ENCODE measurements at places on chromosomes 13 and 19.
A peak's percentile ranks its signal among the peaks of the same experiment; 100 is the strongest.

GRCh38 chr19:9671655-9672054, 3.2 kb downstream of the ZNF562 start:
- no peak for DNase-seq

- no peak for DNase-seq
Observed at GRCh38 chr19:9799162-9799561, 19.7 kb downstream of the FBXL12 start.

DNA sequence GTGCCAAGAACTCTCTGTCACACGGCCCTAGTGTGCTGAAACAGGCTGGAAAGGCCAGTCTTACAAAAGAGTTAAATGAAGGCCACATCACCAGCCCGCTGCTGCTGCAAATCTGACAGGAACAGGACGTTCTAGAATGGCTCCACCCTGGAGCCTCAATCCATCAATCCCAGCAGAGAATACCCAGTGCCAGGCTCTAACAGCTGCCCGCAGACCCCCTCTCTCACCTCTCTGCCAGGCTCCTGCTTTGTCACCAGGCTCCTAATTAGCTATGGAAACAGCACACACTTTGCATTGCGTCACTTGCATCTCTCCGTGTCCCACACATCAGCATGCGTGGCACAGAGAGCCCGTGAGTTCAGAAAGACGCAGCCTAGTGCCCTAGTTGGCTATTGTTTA, 314.1 kb downstream of the FOXO1 start:
- DNase-seq = peak; percentile 83

DNA sequence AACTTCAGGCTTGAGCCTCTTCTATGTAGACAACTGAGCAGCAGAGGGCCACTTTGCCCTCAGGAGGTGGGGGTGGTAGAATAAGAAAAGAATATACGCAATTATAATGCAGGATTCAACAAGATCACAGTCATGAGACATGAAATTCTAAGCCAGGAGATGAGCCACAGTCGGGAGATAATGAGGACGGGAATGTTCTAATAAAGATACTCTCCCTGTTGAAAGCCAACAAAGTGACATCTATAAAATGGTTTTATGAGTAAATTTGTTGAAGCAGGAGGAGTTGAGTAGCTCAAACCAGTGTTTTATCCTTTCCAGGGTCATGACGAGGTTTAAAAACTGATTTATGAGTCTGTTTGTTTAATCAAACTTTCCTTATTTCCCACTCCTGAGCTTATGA, 152.0 kb upstream of the SERP2 start:
- DNase-seq = no peak

GRCh38 chr19:19747357-19748220, 14.7 kb upstream of the ZNF14 start:
- no peak for DNase-seq

DNA sequence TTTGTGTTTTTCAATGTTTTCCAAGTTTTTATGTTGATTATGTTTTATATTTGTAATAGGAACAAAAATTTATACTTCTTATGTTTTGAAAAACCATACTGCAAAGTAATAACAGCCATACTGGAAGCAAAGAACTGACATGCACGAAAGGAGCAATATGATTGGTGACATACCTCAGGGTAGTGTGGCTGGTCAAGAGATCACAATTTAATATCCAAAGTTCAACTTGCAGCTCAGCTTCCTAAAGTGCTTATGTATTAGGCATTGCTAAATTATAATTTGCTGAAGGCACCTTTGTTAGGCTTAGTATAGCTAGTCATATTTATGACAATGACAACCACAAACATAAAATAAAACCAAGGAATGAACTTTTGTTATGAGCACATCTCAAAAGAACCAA, 25.9 kb downstream of the VWA8 start:
- DNase-seq = no peak

GRCh38 chr13:28574617-28575142, 79.8 kb upstream of the FLT1 start:
- no peak for DNase-seq

GRCh38 chr13:112900226-112900600, 68.8 kb upstream of the MCF2L start:
- no peak for DNase-seq

- DNase-seq = peak; percentile 95
Observed at GRCh38 chr19:11530432-11530831, 1.5 kb upstream of the ECSIT start.
